ENCODE measurements at places on chromosomes 12 and 14.

- DNase-seq, result no peak
Observed at GRCh38 chr12:9388379-9388778, 180.2 kb upstream of the PZP start.

DNA sequence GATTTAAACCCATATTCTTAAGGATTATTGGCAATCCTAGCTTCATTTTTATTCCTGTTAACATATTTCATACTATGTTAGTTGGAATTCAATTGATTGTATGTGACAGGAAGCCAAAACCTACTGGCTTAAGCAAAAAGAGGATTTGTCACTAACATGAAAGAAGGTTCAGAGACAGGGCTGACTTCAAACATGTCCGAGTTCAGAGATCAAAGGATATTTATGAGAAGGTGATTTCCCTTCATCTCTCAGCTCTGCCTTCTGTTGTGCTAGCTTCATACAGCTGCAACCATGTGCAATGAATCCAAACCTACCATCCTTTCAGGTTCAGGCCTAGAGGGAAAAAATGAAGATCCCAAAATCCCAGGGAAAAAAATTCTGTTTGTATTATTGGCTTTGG, 349.7 kb downstream of the ATP23 start:
- DNase-seq, result no peak

DNA sequence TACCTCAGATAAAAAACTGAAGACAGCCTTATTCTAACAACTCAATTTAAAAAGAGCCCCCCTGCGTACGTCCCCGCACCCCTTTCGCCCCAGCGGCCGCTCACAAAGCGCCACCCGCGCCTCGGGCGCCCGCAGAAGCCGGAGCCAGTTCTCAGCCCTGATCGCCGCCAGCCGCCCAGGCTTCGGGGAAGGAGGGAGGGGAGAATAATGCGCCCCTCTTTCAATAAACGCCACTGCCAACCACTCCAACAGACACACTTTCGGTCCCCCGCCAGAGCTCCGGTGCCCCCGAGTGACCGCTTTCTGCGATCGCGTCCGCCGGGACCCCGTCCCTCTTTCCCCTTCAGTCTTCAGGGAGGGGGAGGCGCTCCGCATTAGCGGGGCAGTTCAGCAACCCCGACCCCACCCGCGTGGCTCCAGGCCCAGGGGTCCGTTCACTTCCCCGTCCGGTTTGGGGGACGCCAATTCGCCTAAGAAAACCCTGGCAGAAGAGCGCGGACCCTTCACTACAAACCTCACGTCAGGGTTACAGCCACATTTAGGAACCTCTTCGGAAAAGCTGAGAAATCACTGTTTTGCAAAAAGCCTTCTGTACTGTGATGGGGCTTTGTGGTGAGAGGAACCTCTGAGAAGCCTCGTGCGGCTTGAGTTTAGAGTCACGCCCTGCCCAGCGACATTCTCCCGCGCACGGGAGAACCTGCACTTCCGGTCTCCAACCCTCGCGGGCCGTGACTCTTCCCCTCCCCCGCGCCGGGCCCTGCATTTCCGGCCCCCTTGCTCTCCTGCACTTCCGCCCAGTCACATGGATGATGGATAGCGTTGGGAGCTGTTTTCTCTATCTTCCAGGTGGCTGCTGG, 18.7 kb downstream of the FOXG1 start:
- no peak for DNase-seq

DNA sequence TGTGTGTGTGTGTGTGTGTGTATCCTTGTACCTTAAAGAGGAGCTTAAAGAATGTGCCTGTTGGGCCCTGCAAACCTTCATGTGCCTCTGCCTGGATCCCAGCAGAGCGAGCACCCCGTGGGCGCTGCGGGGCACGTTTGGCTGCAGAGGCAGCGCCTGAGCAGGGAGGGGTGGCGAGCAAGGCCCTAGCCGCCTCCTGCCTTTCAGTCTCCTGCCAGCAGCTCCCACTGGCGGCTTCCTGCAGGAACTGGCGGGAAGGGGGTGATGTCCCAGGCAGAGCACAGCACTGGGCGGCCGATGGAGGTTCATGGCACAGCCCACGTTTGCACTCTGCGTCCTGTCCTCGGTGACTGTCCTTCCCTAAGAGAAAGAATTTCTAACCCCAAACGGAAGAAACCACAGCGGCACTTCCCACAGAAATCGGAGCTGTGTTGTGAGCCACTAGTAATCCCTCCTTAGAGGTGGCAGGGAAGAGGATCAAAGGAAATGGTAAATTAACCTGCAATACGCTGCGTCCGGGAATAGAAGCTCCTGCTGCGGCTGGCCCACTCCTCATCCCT, 19.8 kb downstream of the ZBTB42 start:
- DNase-seq, result no peak

- peak; percentile 17 for DNase-seq
Observed at GRCh38 chr12:69330475-69331473, 17.4 kb upstream of the LYZ start.
